Upper lobe of left lung (tissue), 6 donors: ENCODE measurements at places on chromosomes 1 and 21. TPM values are rescaled to one million over a fixed set of nuclear protein-coding genes. Genes with fewer than 3 reads are reported as not detected.

DNA sequence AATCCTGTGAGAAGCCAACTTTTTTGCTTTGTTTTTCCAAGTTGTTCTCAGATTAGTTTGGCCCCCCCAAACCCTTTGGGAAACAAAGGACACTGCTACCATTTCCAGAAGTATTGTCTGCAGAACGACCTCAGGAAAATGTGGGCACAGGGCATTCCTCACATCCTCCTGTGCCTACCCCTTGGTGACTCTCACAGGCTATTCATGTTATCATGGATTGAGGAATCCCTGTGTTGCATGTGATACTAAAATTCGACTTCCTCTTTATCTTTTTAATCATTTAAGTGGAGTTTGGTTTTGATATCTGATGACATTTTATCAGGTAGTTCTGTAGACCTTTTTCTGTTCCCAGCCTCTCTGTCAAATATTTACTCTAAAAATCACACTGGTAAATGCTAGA is 184.5 kb downstream of the FASLG start:
- DNase-seq = no peak

DNA sequence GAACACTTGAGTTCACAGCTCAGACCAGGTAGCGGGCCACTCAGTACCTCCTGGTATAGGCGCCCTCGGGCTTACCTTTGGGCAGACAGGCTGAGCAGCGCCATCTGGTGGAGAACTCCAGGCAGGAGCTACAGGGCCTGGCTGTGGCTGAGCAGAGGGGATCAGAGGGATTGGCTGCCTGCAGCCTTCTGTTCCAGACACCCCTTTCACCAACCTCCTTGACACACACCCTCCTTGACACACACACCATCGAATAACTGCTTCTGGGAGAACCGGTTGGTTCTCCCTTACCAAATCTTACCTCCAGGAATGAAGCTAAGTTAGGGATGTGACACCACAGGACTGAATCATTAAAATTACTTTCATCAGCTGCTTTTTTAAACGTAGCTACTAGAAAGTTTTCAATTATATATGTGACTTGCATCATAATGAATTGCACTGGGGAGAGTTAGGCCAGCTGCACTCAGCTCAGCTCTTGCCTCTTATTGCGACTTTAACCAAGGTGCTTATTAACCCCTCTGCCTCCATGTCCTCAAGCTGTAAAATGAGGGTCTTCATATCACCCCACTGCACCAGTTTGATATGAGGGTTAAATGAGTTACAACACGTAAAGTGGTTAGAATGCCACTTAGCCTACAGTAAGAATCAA is 6.6 kb downstream of the LIN28A start:
- DNase-seq = peak; percentile 80

DNA sequence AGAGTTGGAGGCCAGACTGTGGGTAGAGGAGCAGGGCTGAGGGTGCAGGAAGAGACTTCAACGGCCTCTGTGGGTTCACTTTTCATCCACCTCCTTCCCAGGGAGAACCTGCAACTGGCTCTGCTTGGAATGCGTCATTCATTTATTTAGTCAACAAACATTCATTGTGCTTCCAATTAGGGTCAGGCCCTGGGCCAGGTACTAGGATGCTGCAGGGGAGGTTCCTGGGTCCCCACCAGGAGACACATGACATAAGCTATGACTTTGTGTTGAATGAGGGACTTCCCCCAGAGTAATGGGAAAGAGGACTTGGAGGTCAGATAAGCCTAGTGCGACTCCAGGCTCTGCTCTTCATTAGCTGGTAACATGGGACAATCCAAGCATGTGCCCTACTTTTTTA is 46.3 kb upstream of the RPL11 start:
- no peak for DNase-seq

CLEC20A gene
- total RNA-seq = not detected

DNA sequence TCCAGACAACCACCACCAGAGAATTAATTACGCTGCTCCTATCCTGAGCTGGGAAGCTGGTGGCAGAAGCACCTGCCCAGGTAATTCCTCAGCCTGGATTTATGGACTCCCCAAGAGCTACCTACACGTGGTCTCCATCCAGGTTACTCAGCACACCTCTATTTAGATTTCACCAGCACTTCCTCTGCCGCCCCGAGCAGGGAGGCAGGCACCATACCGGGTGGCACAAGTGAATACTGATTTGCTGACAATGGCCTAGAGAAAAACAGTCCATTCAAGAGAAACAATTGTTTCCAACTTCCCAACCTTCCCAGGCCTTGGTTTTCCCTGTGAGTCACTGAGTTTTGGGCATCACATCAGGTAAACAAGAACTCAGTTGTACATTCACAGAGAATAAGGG is 134.3 kb downstream of the MATN1 start:
- no peak for DNase-seq

PHGDH gene
- total RNA-seq = 19.3 TPM

- no peak for DNase-seq
Observed at GRCh38 chr1:151915061-151915686, 5.9 kb upstream of the THEM4 start.

- DNase-seq = no peak
Observed at GRCh38 chr21:33608559-33608958, 20.1 kb upstream of the DONSON start.
